Activated T-cell treated with anti-CD3 and anti-CD28 coated beads for 4 hours (primary cell): ENCODE measurements at places on chromosomes 4 and X.

GRCh38 chr4:68367835-68368234 is 17.9 kb upstream of the YTHDC1 start:
- DNase-seq = no peak

DNA sequence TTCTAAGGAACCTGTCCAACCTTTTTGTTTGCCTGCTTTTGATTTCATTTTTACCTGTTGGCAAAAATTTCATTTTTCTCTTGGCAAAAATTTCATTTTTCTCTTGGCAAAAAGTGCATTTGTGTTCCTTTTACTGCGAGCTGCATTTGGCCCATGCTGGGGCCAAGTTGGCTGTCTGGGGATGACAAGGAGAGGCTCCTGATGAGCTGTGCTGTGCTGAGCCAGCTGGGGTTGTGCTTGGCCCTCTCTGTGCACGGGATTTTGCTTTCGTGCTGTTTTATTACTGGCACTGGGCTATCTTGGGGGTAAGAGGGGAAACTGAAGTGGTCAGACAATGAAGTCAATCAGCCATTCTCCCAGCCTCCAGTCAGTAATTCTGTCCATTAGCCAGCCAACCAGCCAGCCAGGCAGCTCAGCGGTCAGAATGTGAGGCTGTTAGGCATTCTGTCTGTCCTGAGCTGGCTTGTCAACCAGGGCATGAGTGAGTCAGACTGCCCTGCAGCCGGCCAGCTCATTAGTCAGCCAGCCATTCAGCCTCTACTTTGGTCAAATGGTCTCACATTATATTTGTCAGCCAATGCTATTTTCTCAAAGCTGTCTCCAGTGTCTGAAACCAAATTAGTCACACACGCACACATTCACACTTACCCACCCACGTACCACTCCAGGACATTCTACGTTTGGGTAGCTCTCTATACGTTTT is 56.9 kb upstream of the PRPS1 start:
- DNase-seq = no peak

DNA sequence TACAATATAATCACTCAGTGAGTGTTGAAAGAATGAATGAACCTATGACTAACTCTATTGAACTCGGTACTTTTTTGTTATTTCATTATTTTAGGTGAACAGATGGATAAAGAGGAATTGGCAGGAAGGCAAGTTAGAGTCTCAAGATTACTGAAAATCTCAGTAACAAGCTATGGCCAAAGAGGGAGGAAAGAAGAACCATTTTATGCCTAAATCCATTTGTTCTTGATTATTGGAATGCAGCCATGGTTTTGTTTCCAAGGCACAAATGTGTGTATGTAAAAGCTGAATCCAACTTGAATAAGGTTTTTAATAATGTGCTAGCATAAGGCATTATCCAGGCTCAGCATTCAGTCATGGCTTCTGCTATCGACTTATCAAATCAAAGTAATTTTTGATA is 196.4 kb downstream of the DTHD1 start:
- no peak for DNase-seq

DNA sequence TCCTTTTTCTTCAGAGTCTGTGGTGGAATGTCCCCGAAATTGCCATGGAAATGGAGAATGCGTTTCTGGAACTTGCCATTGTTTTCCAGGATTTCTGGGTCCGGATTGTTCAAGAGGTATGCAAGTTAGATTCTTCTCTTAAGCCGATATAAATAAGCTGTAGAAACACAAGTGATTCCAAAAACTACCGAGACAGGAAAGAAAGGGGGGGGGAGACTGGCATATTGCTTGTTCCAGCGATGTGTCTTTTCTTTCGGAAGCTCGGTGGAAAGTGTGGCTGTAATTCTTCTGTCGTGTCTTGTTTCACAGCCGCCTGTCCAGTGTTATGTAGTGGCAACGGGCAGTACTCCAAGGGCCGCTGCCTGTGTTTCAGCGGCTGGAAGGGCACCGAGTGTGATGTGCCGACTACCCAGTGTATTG is 236.9 kb downstream of the DCTD start:
- no peak for DNase-seq

DNA sequence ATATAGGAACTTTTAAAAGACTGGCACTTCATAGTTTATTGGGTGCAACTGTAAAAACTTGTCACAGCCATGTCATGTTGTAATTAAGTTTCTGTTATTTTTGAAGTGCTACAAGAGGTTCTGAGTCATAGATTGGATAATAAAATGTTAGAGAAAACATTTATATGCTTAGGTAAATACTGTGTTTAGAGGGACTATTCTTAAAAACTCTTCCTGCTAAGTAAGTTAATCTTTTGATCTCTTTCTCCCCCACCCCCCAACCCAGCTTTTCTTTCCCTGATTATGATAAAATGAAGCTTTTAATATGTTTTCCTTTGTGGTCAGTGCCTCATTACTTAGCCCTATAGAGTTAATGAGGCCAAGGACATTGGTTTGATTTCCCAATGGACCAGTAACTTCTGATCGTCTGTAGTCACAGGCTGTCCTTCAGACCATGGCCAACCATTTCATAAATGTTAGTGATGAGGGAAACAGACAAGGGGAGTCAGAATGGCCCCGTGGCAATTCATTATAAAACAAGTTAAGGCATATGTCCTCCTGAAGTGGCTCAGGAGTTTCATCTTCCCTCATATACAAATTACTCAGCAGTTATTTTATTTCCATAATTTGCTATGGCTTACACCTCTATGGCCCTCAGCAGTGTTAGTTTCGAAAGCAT is 3.9 kb upstream of the PDLIM5 start:
- no peak for DNase-seq

DNA sequence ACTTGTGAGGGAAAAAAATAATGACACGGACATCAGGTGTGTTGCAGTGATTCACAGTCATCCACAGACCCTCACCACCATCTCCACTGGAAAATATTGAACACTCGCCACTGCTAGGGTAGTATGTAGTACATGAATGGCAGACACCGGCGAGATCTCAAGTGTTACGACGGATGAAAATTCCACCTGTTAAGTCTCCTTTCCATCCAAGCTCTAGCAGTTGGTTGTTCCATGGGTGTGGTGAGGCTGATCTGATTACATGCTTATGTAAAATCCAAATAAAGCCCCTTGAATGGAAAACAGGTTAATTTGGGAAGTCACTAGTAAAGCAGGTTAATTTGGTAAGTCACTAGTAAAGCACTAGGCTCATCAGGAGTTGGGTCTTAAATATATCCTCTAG is 1.1 kb upstream of the ARMCX4 start:
- no peak for DNase-seq

GRCh38 chr4:13169731-13170525 is 314.2 kb downstream of the RAB28 start:
- no peak for DNase-seq

GRCh38 chr4:83250687-83251446 is 33.7 kb downstream of the COQ2 start:
- no peak for DNase-seq

DNA sequence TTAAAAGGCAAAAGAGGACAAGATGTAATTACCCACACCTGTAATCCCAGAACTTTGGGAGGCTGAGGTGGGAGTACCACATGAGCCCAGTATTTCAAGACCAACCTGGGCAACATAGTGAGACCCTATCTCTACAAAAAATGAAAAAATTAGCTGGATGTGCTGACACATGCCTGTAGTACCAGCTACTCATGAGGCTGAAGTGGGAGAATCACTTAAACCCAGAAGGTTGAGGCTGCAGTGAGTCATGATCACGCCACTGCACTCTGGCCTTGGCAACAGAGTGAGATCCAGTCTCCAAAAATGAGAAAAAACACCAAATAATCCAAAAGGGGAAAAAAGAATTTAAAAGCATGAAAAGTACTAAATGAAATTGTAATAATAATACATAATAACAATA is 30.8 kb downstream of the NR0B1 start:
- DNase-seq = no peak

DNA sequence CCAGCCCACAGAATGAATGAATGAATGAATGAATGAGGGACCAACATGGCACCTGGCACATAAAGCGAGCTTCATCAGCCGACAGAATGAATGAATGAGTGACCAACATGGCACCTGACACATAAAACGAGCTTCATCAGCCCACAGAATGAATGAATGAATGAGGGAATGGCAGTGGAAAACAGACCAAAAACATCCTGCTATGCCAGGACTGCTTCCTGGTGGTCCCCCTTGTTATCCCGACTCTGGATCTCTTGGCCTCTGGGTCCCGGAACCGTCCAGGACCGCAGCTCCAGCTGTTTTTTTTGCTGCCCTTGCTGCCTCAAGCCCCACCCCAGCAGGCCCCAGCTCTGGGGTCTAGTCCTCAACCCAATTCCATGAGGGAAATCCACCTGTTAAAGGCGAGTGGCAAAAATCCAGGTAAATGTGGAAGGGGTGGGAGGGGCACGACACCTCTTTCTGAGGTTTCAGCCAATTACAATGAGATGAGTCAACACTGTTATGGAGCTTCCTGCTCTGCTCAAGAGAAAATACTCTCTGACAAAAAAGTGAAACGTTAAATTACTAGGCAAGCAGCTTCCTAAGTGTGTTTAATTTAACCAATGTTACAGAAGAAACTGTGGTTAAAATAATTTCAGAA is 72.0 kb upstream of the MTNR1A start:
- no peak for DNase-seq

DNA sequence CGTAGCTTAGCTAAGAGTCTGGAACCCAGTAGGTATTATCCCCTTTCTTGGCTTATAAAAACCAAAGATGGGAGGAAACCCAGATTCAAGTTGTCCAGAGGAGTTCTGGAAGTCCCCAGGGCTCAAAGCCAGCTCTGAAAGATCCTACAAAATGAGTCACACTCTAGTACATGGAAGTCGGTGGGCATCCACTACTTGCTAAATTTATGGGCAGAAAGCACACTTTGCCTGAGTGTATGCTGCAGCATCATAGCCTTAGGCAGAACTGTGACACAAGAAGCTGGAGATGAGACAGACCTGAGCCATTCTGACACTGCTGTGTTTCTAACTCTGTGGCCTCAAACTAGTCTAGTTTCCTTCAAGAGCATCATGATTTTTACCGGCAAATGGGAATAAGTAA is 429.3 kb downstream of the AFF2 start:
- no peak for DNase-seq
